ENCODE measurements at places on chromosomes 11 and 22.

DNA sequence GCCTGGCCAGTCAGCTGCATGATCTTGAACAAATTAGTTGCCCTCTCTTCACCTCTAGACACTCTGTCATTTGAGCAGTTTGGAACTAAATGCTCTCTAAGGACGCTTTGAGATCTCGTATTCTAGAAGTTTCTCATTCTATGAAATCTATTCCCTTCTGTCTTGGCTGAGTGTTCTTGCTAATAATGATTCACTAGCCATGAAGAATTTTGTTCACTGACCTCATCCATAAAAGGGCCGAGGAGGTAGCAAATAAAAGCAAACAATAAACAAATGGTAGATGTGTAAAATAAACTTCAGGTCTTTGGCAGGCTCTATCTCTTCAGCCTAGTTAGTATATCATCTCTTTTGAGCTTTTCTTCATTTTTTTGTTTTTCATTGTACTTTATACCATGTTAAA is 76.6 kb downstream of the USP35 start:
- no peak for DNase-seq

DNA sequence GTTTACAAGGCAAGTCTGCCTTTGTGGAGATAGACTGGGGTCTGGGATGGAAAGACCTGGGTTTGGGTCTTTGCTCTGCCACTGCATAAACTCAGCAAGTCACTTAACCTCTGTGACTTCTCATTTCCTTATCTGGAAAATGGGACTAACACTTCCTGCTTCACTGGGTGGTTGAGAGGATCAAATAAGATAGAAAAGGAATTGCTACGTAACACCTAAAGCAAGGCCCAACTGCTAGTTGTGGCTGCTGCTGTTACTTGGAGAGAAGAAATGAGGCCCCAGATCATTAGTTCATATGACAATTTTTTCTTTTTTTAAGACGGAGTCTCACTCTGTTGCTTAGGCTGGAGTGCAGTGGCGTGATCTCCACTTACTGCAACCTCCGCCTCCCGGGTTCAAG is 5.9 kb downstream of the PTPRJ start:
- no peak for DNase-seq

- DNase-seq = no peak
Observed at GRCh38 chr22:46433318-46433717, 97.8 kb downstream of the TRMU start.

- DNase-seq = peak; percentile 76
Observed at GRCh38 chr22:44351685-44352377, 39.1 kb upstream of the SHISAL1 start.

DNA sequence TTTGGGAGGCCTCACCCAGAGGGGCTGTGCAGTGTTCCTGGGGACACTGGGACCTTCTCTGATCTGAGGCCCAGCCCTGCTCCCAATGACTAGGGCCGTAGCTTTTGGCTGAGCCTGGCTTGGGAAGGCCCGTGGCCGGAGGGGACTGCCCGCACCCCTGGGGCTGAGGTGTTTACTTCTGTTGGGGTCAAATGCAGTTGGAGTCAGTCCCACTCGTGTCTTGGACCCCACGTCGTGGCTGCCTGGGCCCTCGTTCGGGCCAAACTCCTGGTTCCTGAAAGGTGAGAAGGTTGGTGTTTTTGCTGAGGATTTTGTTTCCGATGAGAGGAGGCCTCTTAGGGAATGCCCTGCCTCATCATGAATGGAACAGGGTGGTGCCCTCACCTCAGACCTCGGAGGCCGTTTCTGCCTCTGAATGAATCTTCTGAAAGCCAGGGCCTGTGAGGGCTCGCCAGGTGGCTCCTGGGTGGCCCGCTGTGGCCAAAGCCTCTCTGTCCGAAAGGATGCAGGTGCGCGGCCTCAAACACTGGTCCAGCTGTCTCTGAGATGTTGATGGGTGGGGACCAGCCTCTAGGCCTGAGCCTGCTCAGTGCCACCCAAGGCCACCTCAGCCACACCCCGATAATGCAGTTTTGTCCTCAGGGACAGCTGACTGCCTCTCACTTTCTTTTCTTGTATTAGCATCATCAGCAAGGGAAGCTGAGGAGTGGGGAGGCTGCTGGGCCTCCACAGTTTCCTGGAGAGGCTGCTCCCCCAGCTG is 40.3 kb upstream of the A4GALT start:
- DNase-seq = no peak

DNA sequence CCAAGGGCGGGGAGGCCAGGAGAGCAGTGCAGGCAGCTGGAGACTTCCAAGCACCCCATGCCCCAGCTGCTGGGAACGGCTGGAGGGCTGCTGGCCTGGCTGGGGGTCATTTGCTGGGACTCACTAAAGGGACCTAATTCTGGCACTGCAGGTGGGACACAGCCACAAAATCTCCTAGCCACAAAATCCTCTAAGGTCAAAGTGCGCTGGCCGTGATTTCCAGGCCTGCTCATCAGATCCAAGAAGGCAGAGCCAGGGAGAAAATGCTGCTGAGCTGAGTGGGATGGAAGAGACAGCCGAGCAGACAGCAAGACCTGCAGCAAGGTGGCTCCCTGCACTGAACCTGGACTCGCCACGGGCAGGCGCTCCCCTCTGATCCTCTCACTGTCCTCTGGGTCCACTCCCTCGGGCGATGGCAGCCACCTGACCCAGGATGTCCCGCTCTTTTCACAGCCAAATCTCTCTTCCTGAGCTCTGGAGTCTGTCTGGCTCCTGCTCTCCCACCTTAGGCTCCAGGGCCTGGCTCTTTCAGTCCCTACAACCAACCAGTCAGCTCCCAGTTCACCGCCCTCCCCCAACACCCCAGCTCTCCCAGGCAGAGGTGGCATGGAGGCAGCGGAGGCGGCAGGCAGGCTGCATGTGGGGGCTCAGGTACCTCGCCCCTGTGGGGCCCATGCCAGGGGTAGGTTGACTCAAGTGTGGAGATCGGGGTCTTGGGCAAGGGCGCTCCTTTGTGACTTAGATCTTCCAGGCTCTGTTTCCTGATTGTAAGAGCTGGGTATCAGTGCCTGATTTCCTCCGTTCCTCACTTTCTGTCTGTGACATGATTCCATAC is 14.5 kb downstream of the OVOL1 start:
- no peak for DNase-seq

DNA sequence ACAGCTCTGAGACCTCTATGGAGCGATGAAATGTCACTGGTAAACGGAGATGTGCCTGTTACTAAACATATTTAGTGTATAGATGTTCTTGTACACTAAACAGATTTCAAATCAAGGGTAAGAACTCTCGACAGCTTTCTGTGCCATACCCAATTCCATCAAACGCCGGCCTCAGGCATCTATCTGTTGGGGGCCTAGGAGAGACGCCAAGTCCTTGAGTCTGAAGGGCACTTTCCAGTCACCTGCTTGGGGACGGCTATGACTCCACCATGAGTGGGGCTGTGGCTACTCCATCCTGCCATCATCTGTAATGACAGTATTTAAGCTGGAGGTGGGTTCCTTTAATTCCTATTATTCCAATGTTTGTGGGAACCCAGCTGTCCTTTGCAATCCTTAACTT is 87.8 kb downstream of the SHANK2 start:
- no peak for DNase-seq

DNA sequence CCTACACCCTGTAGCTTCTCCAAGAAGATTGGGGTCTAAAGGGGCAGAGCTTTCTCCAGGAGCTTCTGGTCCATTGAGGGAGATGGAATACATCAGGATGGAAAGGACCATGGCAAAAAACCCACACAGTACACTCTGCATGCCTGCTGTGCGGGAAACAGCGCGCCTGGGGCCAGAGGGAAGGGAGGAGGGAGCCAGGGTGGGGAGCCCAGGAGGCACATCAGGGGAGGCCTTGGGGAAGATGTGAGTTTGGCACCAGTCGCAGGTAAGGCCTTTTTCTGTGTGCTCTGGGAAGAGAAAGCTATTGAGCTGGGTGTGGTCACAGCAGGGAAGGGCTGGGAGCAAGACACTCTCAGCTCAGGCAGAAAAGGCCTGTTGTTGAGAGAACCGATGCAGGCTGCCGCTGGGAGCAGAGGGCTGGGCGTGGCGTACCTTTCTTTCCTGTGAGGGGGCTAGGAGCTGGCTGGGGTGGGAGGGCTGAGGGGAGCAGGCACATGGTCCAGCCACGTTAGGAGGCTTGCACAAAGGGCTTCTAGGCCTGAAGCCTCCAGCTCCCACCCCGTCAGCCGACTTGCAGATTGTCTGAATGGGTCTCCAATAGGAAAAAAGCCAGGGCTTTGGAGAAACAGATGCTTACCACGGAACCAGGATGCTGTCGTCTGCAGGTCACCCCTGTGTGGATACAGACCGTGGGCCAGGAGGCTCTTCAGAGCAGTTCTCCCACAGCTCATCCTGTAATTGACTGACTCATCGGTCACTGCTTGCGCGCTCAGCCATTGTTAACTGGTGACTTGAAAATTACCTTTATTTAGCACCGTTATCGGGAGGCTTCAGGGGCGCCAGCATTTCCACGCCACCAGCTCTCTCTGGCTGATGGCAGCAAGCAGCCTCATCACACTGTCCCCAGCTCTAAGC is 237.3 kb downstream of the ST3GAL4 start:
- DNase-seq = no peak

DNA sequence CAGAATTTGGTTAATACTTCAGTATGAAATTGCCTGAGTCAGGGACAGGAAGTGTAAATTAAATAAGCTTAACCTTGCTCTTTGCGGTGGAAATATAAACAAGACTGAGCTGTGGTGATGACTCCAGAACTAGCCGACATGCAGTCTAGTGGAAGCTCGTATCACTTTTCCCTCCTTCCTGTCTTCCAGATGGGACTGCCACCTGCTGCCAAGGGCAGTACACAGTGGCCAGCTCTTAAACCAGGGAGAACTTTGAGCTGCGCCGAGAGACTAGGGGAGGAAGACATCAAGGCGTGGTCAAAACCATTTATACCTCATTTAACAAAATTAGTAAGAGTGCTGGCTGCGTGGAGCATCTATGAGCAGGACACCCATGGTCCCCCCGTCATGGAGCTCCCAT is 31.3 kb upstream of the CTTN start:
- DNase-seq = no peak

DNA sequence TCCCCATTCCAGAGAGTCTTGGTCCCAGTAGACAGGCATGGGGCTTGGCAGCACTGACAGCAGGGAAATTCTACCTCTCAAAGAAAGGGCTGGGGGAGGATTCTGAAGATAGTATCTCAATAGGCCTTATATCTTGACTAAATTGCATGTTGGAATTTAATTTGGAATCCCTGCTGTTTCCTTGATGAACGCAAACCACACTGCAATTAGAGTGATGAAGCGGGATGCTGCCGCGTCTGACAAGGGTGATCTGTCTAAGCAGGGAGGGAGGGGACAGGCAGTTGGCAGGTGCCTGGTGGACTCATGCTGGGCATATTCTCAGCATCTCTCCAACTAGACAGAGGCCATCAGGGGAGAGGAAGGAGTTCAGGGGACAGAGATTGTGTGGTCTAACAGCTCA is 48.4 kb downstream of the COMMD9 start:
- DNase-seq = no peak

DNA sequence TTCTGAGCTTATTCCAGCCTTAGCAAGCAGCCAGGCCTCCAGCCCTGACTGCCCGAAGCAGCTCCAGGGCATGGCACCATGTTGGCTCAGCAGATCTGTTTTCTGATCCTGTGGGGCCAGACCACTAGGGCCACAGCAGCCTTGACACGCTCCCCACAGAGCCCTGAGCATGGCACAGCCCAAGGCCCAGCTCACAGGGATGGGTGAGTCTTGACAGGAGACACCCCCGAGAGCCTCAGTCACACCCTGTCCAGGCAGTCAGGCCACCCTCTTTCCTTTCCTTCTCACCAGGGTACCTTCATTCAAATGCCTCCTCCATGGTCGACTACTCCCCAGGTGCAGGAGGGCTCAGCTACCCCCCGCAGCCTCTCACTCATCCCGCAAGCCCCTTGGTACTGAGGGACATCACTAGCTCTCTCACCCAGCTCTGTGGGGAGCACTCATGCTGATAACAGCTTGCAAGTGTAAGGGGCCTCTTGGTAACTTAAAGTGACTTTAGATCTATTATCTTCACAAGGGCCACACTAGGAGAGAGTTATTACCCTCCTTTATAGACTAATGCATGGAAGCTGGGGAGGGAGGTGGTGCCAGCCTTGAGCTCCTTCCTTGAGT is 3.9 kb upstream of the CDC42BPG start:
- no peak for DNase-seq

- DNase-seq = no peak
Observed at GRCh38 chr11:77038825-77039326, 4.7 kb downstream of the B3GNT6 start.

DNA sequence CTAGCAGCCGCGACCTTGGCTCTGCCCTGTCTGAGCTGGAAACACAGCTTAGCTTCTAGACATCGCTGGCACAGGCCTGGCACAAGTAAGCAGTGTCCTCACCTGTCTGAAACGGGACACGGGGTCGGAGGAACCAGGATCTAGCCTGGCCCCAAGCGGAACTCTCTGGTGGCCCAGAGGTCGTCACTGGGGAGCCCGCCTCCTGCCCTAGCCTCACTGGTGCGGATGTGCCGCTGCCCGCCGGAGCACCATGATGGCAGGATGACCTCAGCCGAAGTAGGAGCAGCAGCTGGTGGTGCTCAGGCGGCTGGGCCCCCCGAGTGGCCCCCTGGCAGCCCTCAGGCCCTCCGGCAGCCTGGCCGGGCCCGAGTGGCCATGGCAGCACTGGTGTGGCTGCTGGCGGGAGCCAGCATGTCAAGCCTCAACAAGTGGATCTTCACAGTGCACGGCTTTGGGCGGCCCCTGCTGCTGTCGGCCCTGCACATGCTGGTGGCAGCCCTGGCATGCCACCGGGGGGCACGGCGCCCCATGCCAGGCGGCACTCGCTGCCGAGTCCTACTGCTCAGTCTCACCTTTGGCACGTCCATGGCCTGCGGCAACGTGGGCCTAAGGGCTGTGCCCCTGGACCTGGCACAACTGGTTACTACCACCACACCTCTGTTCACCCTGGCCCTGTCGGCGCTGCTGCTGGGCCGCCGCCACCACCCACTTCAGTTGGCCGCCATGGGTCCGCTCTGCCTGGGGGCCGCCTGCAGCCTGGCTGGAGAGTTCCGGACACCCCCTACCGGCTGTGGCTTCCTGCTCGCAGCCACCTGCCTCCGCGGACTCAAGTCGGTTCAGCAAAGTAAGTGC is 871 bp downstream of the SLC35E4 start:
- no peak for DNase-seq

DNA sequence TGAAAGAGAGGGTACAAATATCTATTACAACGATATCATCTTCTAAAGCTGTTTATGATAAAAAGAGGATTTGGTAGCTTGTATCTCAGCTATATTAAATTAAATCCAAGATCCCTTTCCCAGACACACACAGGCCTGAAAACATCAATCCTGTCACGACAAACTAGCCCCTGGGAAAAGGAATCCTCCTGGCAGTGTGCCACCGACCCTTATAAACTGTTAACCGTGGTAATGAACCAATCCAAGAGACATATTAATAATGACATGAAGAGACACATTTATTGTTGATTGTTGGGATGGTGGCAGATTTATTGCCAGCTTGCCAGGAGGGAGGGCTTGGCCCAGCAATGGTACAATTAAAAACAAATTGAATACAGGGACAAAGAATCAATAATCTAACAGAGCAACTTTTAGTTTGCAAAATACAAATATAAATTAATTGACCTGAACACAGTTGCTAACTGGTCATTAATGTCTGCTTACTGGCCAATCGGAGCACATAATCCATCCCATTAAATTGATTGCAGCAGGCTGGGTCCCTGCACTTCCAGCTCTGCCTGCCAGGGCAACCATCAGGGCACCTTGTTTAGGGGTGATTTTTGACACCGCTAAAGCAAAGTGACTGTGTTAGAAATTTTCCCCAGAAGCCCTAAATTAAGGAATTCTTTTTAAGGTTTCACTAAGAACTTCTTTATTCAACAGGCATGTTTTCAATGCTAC is 887.6 kb downstream of the OPCML start:
- DNase-seq = no peak

- DNase-seq = no peak
Observed at GRCh38 chr11:66617155-66617834, 865 bp downstream of the RBM14 start.

GRCh38 chr11:113420808-113421207 is 33.2 kb downstream of the ANKK1 start:
- no peak for DNase-seq
